ENCODE measurements at places on chromosomes 2 and 18.

DNA sequence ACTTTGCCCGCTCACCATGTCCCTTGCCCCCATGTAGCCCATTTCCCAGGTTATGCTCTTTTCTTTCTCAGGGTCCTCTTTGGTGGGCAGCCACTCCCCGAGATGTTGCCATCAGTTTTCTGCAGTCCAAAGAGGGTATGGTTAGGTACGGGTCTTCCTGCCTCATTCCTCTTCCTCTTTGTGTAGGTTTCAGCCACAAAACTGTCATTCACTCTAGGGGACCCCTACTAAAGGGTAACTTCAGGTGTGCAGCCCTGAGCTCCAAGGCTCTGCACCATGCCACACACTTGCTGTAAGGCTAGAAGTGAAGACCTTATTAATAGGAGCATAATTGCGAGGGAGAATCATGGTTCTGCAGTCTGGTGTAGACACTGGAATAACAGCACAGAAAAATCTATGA, 99.8 kb upstream of the ZNF397 start:
- no peak for DNase-seq

DNA sequence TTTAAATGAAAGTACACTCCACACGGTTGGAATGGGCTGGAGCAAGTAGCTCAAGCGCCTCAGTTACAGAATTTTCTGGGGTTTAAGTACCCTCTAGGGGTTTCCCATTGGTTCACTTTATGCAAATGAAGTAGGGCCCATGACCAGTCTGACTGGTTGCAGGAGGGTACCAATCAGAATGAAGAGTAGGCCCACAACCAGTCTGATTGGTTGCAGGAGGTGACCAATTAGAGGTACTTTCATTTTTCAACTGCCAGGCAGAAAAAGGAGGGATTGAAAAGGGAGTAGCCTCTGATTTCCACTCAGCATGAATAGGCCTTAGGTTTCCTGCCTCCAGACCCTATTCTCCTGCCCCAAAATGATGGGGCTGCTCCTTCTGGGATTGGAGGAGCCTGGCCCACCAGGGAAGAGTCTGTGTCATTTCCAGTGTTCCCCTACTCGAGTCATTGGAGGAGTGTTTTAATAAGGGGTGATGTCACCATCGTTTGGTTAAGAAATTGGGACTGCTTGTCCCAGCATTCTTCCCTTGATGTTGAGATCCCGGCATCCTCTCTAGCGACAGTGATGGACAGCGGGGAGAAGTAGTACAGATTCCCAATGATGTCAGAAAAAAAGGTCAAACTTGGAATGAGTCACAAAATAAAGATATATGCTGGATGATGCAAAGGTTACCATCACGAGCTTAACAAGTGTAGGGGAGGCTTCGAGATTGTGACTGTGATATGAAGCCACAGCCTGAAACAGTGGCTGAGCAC, 210.4 kb downstream of the SH3BP4 start:
- peak; percentile 84 for DNase-seq

DNA sequence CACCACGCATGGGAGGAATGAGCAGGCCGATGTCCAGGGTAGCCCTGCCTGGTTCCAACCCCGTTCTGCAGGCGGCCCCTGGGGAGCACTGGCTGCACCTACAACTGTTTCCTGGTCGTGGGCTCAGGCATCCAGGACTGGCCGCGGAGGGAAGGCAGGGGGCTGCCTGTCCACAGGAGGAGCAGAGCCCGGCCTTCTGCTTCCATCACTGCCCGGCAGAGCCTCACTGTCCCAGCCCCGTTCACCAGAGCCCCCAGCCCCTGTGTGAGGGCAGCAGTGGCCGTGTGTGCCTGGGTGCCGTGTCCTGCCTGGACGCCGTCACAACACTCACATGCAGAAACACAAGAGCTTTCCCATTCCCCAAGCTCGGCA, 56.2 kb downstream of the KCNG2 start:
- no peak for DNase-seq

- DNase-seq: no peak
Observed at GRCh38 chr18:21474621-21475020, 125.9 kb downstream of the ESCO1 start.

GRCh38 chr2:195486987-195487644, 169.9 kb upstream of the SLC39A10 start:
- DNase-seq: peak; percentile 69

DNA sequence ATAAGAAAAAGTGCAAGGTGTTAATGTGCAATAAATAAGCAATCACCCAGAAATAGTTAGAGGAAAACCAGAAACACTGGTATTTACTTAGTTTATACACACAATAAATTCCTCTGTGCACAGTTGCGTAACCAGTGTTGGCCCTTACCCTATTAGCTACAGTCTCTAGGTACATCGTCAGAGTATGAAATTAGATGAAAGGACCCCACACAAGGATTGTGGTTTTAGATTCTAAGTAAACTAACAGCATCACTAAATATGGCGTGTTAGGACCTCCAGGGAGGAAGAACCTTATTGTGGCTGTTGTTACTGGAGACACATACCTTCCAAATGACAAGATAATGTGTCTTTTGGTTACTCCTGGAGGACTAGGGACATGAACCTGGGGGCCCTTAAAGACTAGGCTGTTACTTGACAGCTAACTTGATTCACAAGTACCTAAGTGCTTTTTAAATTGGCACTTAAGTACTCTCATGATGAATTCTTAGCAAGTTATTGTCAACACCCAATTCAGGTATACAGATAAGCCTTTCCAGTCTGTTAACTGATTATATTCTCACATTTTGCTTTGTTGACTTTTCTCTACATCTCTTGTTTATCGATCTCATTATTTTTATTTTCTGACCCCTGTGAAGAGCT, 115.3 kb downstream of the FEZ2 start:
- DNase-seq: peak; percentile 94

DNA sequence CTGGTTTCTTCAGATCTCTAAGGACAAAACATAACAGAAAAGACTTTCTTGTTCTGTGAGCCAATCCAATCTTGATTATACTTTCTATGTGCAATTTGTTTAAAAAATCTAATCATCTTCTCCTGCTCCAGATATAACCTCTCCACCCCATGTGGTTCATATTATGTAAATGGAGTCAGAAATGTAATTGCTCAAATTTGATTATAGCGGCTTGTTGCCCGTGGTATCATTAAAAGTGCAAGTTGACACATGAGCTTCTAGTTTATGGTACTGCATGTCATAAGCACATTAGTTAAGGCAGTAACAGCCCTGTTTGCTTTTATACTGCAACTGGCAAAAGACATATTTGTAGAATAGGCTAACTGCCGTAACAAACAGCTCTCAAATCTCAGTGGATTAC, 715.1 kb upstream of the CDH7 start:
- no peak for DNase-seq

- no peak for DNase-seq
Observed at GRCh38 chr2:102301867-102302362, 9.4 kb upstream of the IL1RL1 start.

DNA sequence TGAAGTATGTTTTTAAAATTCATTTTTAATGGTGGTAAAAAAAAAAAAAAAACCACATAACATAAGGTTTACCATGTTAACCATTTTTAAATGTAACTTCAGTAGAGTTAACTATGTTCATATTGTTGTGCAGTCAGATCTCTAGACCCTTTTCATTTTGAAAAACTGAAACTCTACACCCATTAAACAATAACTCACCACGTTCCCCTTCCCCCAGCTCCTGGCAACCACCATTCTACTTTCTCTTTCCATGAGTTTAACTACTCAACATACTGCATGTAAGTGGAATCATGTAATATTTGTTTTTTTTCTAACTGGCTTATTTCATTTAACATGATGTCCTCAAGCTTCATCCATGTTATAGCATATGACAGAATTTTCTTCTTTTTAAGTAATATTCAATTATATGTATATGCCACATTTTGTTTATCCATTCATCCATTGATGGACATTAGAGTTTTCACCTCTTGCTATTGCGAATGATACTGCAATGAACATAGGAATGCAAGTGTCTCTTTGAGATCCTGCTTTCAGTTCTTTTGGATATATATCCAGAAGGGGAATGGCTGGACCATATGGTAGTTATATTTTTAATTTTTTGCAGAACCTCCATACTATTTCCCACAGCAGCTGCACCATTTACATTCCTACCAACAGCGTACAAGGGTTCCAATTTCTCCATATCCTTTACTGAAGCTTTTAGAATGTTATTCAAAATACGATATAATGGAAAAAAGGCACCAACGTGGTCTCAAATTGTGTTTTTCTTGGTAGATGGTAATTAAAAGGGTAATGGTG, 91.0 kb downstream of the SPTBN1 start:
- peak; percentile 24 for DNase-seq

- no peak for DNase-seq
Observed at GRCh38 chr18:76307293-76307690, 187.8 kb downstream of the ZNF516 start.

DNA sequence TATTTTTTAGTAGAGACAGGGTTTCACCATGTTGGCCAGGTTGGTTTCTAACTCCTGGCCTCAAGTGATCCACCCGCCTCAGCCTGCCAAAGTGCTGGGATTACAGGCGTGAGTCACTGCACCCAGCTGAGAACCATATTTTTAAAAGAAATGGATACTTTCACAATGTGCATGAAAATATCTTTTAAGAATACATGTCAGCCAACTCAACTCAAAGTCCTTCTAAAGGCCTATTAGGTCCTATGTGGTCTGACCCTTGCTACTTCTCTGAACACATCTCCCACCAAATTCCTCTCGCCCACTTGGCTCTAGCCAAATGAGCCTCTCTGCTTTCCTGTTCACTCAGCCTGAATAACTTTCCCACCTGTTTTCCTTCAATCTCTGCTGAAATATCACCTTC, 119.6 kb downstream of the MTX2 start:
- no peak for DNase-seq

DNA sequence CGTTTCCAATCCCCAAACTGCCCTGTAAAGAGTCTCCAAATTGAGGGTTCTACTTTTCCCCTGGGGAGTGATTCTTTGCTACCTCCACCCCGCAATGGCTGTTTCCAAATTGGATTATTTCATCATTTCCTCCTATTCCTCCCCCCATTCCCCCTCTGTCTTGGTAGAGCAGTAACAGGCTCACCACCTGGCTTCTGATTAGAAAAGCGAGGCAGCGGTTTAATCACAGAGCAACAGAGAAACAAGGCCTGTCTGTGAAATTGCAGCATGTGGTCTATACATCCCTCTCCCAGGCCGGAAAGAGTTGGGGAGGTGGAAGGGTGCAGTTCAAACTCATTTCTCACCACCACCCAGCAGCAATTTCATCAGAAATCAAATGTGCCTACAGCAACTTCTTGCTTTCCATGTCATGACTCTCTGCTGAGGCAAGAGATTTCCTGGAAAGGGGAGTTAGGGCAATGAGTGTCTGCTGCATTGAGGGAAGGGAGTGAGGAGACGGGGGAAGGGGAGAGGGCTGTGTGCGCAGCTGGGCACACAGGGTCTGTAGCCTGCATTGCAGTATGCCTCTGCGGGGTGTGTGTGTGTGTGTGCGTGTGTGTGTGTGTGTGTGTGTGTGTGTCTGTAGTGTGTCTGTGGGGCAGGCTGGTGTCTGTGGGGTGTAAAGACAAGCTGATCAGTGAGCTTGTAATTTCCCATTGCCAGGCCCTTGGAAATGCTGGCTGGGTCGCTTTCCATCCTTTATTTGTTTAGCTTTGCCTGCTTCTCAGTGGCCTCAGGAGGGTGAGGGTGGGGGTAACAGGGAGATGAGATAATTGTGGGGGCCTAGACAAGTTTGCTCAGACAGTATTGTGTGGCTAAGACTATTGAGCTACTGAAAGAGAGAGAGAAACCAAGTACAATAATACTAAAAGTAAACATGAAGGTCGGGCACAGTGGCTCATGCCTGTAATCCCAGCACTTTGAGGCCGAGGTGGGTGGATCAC, 13.5 kb upstream of the IGFBP2 start:
- no peak for DNase-seq

DNA sequence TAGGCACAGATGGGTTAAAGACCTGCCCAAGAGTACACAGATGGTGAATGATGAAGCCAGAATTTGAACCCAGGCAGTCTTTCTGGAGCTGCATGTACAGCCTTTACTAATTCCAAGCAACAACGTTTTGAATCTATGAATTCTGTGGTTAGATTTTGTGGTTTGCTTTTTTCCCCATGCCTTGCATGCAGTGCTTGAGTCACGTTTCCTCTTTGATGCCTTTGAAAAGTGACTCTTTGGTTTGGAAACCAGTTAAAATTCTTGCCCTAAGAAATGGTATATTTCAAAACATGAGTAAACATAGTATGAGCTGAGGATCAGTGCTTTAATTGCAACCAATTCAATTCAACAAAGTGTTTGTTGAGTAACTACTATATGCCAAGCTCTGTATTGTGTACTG, 48.2 kb upstream of the PPM1B start:
- DNase-seq: peak; percentile 64

All from RCC 7860 (cell line).